GM13976 (cell line): ENCODE measurements at places on chromosomes 2 and 18.

- no peak for DNase-seq
Observed at GRCh38 chr18:51400721-51401120, 203.2 kb upstream of the MEX3C start.

DNA sequence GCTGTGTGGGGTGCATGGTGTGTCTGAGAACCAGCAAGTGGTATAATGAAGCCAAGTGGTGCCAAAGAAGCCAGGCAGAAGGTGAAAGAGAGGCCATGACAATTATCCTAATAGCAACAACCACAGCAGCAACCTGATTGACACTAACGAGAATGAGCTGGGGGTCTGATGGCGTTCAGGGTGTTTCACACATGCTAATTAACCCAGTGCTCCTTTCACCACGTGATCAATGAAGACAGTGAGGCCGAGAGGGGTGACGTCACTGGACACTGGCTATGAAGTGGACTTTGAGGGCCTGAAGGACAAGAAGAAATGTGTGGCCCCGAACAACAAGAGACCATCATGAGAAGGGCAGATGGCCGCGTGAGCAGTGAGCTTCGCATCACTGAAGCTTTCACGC, 364.4 kb upstream of the ID2 start:
- no peak for DNase-seq

- no peak for DNase-seq
Observed at GRCh38 chr2:129759472-129760010, 219.9 kb upstream of the RAB6C start.

DNA sequence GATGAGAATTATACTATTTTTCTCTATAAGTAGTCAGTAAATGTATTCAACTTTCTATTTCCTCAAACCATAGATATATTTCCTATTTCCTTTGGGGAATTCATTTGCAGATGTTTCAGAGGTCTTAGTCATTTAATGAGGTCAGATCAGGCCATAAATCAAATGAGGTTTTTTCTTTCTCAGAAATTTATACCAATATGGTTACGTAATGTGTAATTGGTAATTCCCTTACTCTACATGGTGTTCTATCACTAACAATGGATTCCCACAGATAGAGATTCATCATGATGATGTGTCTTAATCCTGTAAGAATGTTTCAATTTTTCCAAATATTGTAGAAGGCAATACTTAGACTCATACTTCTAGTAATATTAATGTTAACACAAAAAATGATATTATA, 108.0 kb downstream of the DPP4 start:
- DNase-seq, result no peak

DNA sequence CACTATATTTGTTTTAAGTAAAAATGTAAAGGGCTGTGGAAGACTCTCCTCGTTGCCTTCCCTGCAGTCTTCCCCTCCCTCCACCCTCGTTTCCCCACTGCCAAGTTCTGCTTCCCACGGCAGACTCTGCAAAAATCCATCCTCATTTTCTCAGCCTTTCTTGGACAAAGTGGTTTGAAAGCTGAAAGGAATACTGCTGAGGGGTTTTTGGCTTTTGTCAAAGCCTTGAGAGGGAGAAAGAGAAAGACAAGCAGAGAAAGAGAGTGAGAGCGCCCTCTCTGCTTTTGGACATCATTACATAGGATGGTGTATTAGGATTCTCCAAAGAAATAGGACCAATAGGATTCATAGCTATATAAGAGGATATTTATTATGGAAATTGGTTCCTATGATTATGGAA, 455.9 kb upstream of the SOX11 start:
- DNase-seq, result no peak

- no peak for DNase-seq
Observed at GRCh38 chr2:56191617-56192016, 7.8 kb downstream of the CCDC85A start.
